ENCODE measurements at places on chromosomes 6 and 20.

GRCh38 chr20:7792150-7792869 lies 147.9 kb downstream of the HAO1 start:
- no peak for DNase-seq

GRCh38 chr6:142653710-142654420 lies 291.1 kb downstream of the HIVEP2 start:
- no peak for DNase-seq

GRCh38 chr20:13915284-13915683 lies 75.1 kb downstream of the SEL1L2 start:
- DNase-seq, result no peak

DNA sequence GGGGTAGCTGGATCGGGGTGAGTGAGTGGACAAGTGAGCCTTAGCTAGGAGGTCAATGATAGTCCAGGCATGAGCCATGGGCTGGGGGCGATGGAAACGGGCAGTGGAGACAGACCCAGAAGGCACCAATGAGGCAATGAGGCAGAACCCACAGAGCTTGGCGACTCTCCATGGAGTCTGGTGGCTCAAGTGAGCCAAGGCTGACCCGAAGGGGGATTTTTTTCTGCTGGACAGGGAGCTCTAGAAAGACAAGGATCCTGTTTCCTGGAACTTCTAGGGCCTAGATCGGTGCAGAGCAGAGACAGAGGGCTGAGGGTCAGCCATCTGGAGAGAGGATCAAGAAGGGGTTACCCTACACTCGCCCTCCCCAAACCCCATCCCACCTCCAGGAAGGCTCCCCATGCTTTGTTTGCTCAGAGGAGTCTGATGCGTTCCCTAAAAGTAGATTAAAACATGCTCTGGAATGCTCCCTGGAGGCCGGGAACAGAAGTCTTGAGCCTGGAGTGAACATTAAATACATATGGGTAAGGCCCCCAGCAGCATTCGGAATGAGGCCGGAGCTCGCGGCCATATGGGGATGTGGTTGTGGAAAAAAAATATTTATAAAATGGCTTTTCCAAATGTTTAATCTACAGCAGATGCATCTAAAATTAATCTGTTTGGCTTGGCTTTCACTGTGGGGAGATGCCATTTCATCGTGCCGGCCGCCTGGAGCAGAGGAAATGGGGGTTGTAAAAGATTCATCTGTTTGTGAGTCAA lies 237.8 kb upstream of the PMEPA1 start:
- DNase-seq, result no peak

DNA sequence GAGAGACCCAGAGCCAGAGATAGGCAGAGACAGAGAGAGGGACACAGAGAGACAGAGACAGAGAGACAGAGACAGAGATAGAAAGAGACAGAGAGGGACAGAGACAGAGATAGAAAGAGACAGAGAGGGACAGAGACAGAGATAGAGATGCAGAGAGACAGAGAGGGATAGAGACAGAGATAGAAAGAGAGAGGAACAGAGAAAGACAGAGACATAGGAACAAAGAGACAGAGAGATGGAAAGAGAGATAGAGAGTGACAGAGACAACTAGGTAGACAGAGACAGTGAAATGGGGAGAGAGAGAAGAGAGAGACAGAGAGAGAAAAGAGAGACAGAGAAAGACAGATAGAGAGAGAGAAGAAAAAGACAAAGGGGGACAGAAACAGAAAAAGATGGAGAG lies 165.4 kb upstream of the FOXQ1 start:
- no peak for DNase-seq

DNA sequence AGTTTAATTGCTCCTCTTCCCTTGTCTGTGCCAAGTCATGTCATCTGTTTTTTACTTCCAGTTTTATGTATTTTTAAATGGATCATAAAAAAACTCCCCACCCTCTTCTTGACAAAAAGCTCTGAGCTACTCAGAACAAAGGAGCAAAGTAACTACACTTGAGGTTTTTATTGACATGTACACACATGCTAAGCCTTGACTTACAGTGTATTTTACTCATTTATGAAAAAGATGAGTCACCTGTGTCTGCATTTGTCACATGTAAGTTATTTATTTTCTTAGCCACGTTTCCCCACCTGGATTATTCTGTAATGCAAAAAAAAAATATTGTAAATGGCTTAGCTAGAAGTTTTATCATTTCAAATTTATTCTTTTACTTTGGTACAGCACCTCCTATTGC lies 628.8 kb upstream of the SLC35B3 start:
- no peak for DNase-seq

- DNase-seq, result no peak
These were observed 915 bp downstream of the TMEM63B start for GRCh38 chr6:44128020-44128917.

DNA sequence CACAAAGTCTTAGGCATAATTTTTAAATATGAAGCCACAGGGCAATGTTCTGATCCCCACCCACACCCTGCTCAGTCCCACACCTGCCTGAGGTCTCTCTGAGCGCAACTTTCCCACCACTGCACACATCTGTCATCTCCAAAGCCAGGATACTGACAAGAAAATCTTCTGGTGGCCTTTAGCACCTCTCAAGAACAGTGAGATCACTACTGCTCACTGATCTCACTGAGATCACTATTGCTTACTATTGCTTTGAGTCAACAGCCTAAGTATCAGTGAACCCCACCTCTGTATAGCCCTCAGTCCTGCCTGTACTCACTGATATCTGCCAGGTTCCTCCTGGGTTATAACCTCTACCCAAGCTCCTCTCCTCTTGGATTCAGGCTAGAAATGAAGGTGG lies 6.4 kb downstream of the TNFRSF21 start:
- DNase-seq, result no peak

- no peak for DNase-seq
These were observed 28.6 kb downstream of the PPARD start for GRCh38 chr6:35370785-35371493.
